ENCODE measurements at places on chromosomes 3 and 15. TPM values are rescaled to one million over a fixed set of nuclear protein-coding genes. Genes with fewer than 3 reads are reported as not detected.

- no peaks in the 10 kb centered on the region for H3K4me1 ChIP-seq
- H3K4me3 ChIP-seq: no peak overlapping the region
- H3K27me3 ChIP-seq: no peaks in the 10 kb centered on the region
These were observed 68.9 kb downstream of the RNF13 start for GRCh38 chr3:149881879-149882278.

GRCh38 chr15:72182673-72183072 is 14.9 kb downstream of the GRAMD2A start:
- no peaks in the 10 kb centered on the region for H3K4me1 ChIP-seq
- DNase-seq: no peak

- H3K36me3 ChIP-seq: no peaks in the 10 kb centered on the region
- no peaks in the 10 kb centered on the region for H3K27me3 ChIP-seq
- DNase-seq: no peak
- no peak overlapping the region for H3K4me3 ChIP-seq
These were observed 58.3 kb upstream of the KY start for GRCh38 chr3:134709076-134709475.

DNA sequence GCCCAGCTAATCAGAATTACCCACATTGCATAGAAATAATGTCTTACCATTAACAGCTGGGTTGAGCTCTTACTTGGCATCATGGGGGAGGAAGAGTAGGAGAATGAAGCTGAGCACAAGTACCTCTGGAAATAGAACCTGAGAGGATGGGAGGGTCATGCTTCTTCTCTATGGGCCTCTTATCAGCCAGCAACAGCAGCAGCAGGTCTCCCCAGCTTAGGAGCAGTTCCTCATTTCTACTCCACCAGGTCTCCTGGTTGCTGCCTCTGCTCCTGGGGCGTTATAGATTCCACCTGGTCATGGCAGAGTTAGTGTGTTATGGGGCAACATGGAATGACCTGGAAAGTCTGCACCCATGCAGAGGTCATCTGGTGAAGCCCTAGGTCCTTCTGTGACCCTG is 3.4 kb downstream of the FSD2 start:
- no peaks in the 10 kb centered on the region for H3K4me1 ChIP-seq
- no peak for DNase-seq
- H3K27ac ChIP-seq: no peak overlapping the region
- H3K4me3 ChIP-seq: no peak overlapping the region
- H3K27me3 ChIP-seq: peaks cover 32% of the 10 kb centered on the region

GRCh38 chr3:112407888-112408702 is 75.1 kb downstream of the CD200 start:
- DNase-seq: no peak
- H3K36me3 ChIP-seq: no peaks in the 10 kb centered on the region
- H3K27ac ChIP-seq: no peak overlapping the region
- H3K4me1 ChIP-seq: no peaks in the 10 kb centered on the region
- H3K27me3 ChIP-seq: no peaks in the 10 kb centered on the region

- peak overlapping the region; percentile 90 for H3K27ac ChIP-seq
- peaks cover 52% of the 10 kb centered on the region for H3K4me1 ChIP-seq
- peak overlapping the region; percentile 88 for H3K4me3 ChIP-seq
- no peaks in the 10 kb centered on the region for H3K27me3 ChIP-seq
- H3K36me3 ChIP-seq: no peaks in the 10 kb centered on the region
These were observed 1.4 kb downstream of the LYSMD2 start for GRCh38 chr15:51736069-51736468.

DNA sequence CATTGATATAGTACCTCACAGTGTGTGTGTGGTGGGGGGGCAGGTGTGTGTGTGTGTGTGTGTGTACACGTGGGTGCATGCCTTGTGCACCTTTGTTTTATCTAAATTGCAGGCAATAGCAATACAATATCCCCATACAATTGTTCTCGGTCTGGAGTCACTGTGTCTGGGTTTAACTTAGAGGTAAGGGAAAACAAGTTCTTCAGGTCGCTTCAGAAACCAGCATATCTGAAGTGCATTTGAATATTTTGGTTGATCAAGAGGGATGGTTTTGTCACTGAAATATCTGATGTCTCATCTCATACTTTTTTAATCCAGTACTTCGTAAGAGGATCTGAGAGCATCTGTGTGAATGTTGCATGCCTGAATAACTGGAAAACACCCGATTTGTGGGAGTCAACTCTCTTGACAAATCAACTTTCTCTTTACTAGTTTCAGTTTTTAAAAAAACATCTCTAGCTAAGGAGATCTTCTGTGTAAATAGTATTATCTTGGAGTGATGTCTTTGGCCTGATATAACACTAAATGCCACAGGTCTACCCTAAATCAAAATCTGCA is 206.8 kb upstream of the NR2F2 start:
- no peak overlapping the region for H3K4me3 ChIP-seq
- no peaks in the 10 kb centered on the region for H3K27me3 ChIP-seq
- no peaks in the 10 kb centered on the region for H3K4me1 ChIP-seq
- no peaks in the 10 kb centered on the region for H3K36me3 ChIP-seq

DNA sequence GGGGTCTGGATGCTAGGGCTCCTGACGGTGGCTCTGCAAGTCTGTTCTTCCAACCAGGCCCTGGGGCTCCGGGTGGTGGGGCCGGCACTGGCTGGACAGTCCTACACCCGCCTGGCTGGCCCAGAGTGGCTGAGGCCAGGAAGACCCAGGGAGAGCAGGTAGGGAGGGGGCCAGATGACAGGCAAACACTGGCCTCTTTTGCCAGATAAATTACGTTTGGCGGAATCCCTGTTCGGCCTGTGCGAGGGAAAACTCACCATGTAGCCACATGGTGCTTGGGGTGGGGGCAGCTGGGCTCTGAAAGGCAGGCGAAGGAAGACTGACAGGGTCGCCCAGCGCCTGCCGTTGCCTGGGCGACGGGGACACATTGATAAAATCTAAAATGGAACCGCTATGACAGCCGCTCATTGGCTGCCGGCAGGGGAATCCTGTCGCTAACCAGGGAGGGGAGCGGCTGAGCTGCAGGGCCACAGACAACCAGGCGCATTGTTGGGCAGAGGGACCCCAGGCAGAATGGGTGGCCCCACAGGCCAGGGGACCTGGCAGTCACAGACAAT is 30.4 kb downstream of the IQSEC1 start:
- DNase-seq: no peak
- no peaks in the 10 kb centered on the region for H3K36me3 ChIP-seq
- no peak overlapping the region for H3K4me3 ChIP-seq
- no peak overlapping the region for H3K27ac ChIP-seq

- peak overlapping the region; percentile 82 for H3K27ac ChIP-seq
- no peaks in the 10 kb centered on the region for H3K27me3 ChIP-seq
- no peak for DNase-seq
- peaks cover 85% of the 10 kb centered on the region for H3K4me1 ChIP-seq
These were observed 2.4 kb downstream of the SLCO3A1 start for GRCh38 chr15:91855684-91856489.

GRCh38 chr15:34019369-34019990 is 19.5 kb downstream of the AVEN start:
- H3K4me1 ChIP-seq: peaks cover 4% of the 10 kb centered on the region
- DNase-seq: no peak
- H3K27me3 ChIP-seq: no peaks in the 10 kb centered on the region
- no peaks in the 10 kb centered on the region for H3K36me3 ChIP-seq
- no peak overlapping the region for H3K27ac ChIP-seq

- H3K36me3 ChIP-seq: no peaks in the 10 kb centered on the region
- no peaks in the 10 kb centered on the region for H3K4me1 ChIP-seq
- H3K27ac ChIP-seq: no peak overlapping the region
These were observed 29.2 kb downstream of the EPHB3 start for GRCh38 chr3:184590795-184591194.

DNA sequence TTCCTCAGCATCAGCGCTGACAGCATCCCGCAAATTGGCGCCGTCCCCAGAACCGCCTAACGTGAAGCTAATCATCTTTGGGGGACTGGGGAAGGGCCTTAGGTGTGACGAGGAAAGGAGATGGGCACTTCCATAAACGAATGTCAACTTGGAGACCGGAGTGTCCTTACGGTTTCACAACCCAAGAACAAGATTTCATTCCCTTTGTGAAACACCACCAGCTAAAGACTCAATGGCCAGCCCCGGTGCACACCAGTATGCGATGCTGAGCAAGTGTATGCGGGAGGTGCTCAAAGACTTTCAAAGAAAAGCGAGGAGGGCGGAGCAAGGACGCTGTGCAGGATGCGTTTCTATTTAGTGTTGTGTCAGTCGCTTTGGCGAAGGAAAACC is 759 bp upstream of the TTBK2 start:
- peak; percentile 66 for DNase-seq
- H3K27ac ChIP-seq: peak overlapping the region; percentile 68
- no peaks in the 10 kb centered on the region for H3K36me3 ChIP-seq
- H3K4me1 ChIP-seq: peaks cover 29% of the 10 kb centered on the region
- no peaks in the 10 kb centered on the region for H3K27me3 ChIP-seq

GRCh38 chr15:41581110-41581509 is 22.1 kb downstream of the TYRO3 start:
- peaks cover 13% of the 10 kb centered on the region for H3K4me1 ChIP-seq
- no peaks in the 10 kb centered on the region for H3K36me3 ChIP-seq
- no peak for DNase-seq
- H3K4me3 ChIP-seq: no peak overlapping the region
- no peak overlapping the region for H3K27ac ChIP-seq

- no peaks in the 10 kb centered on the region for H3K27me3 ChIP-seq
- no peak for DNase-seq
These were observed 43.4 kb upstream of the AGBL1 start for GRCh38 chr15:86036243-86036642.

LIPC gene
- total RNA-seq: 0.99 TPM

CCDC39 gene
- total RNA-seq: not detected

MOBP gene
- not detected for total RNA-seq

DLL4 gene
- total RNA-seq: not detected

LAMB2 gene
- 1.4 TPM for total RNA-seq

GOLGA8Q gene
- 0.52 TPM for total RNA-seq

LINGO1 gene
- total RNA-seq: not detected
